ENCODE measurements at places on chromosomes 4 and X. TPM values are rescaled to one million over a fixed set of nuclear protein-coding genes. Genes with fewer than 3 reads are reported as not detected.

Gene TSPAN7
- total RNA-seq: not detected

Gene MAGEA4
- not detected for total RNA-seq

Gene SLC9B2
- 27.6 TPM for total RNA-seq

Gene CT45A10
- not detected for total RNA-seq

Gene ITGB1BP2
- total RNA-seq: 1.8 TPM

Gene EDNRA
- total RNA-seq: 6.8 TPM

Gene COX7B2
- not detected for total RNA-seq

Gene PNMA3
- total RNA-seq: 0.37 TPM

Gene HSPA4L
- 6.1 TPM for total RNA-seq

Gene REPS2
- total RNA-seq: 0.37 TPM

Gene PCDH7
- total RNA-seq: 2.7 TPM

Gene POU4F2
- total RNA-seq: not detected

Gene SPANXC
- total RNA-seq: not detected

Gene MAGEA6
- not detected for total RNA-seq

Gene DKK2
- 0.39 TPM for total RNA-seq

Gene MAGEA12
- total RNA-seq: not detected

Gene GLOD5
- total RNA-seq: not detected

Gene MYOZ2
- total RNA-seq: 0.98 TPM

Gene PAGE2B
- not detected for total RNA-seq

Gene MORC4
- 19.8 TPM for total RNA-seq

Gene SPANXA1
- not detected for total RNA-seq

Gene SPIN2A
- total RNA-seq: 2.2 TPM

Gene MAPK10
- 3.9 TPM for total RNA-seq

Gene VCX3A
- not detected for total RNA-seq

Gene PTPN13
- 52.4 TPM for total RNA-seq

Gene HMX1
- not detected for total RNA-seq

Gene OPN1MW3
- not detected for total RNA-seq

Gene FAM47E
- total RNA-seq: not detected

Gene SLC2A9
- total RNA-seq: 0.78 TPM

Gene TLR3
- total RNA-seq: 3.9 TPM

Gene SGMS2
- total RNA-seq: 80.5 TPM

Gene HAUS7
- 26.0 TPM for total RNA-seq

Gene ALB
- total RNA-seq: not detected

Gene ACOT9
- 52.2 TPM for total RNA-seq

Gene GPR143
- total RNA-seq: not detected

Gene BDH2
- total RNA-seq: 22.1 TPM

Gene GAGE12D
- total RNA-seq: not detected

Gene PCDH11X
- total RNA-seq: not detected

Gene HSFX2
- not detected for total RNA-seq

Gene NPY1R
- total RNA-seq: not detected
